Renal pelvis (tissue), 12 donors: ENCODE measurements at places on chromosomes 5 and 9. TPM values are rescaled to one million over a fixed set of nuclear protein-coding genes. Genes with fewer than 3 reads are reported as not detected.
A peak's percentile ranks its signal among the peaks of the same experiment; 100 is the strongest.

TLX3 gene
- polyA plus RNA-seq: not detected

TLR4 gene
- 8.7 TPM for polyA plus RNA-seq

UBLCP1 gene
- 40.5 TPM for polyA plus RNA-seq

DIRAS2 gene
- 4.7 TPM for polyA plus RNA-seq

ACTBL2 gene
- not detected for polyA plus RNA-seq

ANXA2R gene
- 1.6 TPM for polyA plus RNA-seq

ACO1 gene
- polyA plus RNA-seq: 51.1 TPM

SLC35D2 gene
- polyA plus RNA-seq: 34.3 TPM

FOXD4L4 gene
- 0.34 TPM for polyA plus RNA-seq

ZCCHC7 gene
- 20.4 TPM for polyA plus RNA-seq

PHYHD1 gene
- 69.0 TPM for polyA plus RNA-seq

DNA sequence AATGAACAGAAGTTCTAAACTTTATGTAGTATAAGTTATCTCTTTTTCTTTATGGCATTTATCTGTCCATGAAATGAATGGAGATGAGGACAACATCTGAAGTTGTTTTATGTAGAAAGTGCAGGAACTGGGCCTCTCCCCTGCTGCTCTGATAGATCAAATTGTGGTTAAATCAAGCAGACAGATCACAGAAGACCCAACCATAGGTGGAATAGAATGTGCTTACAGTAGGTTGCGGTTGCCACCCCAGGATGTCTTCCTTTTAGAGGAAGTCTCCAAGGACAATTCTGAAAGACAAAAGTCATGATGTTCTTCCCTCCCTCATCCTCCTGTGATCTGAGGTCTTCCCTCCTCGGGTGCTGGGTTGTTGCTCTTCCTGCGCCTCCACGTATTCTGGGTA, 12.9 kb downstream of the RASGRF2 start:
- DNase-seq: no peak

DNA sequence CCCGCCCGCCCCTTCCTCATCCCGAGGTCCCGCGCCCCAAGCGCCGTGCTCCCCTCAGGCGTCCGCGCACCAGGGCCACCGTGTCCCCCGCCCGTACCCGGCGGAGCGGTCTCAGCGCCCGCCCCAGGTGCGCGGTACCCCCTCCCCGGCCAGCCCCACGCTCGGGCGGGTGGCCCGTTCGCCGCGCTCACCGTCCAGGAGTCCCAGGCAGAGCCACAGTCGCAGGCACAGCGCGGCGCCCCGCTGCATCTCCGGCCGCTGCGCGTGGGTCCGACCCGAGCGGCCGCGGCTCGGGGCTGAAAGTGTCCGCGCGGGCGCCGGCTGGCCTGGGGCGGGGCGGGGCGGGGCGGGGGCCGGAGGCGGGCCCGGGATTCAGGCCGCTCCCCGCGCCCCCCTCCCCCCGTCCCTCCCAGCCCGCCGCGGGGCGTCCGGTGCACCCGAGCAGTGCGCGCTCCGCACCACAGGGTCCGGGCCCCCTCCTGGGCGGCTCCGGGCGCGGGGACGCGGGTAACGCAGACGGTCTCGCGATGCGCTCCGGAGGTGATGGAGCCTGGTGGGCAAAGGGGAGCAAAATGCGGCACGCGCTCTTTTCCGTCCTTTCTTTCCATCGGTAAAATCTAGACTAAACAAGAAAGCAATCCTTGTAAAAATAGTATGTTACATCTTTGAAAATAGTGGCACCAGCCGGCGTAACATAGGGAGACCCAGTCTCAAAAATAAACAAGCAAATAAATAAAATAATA, at the start of gene FLT4:
Gene FLT4, minus strand, starts transcription at position 304 of the 743 bp plus-strand sequence. Its CDS starts 55 bp downstream, at position 249.
- no peak for DNase-seq

DNA sequence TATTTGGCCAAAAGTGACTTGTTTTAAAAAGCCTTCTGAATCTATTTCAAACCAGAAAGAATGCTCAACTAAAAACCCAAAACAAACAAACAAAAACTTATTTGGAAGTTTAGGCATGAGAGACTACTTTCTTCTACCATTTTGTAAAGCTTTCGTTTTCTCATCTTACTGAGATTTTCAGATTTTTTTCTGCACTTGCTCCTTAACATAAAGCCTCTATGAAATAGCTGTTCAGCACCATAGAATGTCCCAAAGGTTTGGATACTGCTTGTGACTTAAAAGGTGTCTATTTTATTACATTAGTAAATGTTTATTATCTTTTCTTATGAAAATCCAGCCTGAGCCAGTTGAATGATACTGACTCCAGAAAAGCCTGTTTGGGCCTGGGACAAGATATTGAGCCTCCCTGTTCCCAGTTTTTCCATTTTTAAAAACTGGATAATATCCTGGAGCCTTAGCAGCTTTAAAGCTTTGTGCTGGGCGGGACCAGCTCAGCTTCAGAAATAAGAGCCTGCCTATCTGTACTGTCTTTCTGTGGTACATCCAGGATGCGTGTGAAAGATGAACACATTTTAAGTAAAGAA, 292.6 kb downstream of the ZSWIM6 start:
- no peak for DNase-seq

DNA sequence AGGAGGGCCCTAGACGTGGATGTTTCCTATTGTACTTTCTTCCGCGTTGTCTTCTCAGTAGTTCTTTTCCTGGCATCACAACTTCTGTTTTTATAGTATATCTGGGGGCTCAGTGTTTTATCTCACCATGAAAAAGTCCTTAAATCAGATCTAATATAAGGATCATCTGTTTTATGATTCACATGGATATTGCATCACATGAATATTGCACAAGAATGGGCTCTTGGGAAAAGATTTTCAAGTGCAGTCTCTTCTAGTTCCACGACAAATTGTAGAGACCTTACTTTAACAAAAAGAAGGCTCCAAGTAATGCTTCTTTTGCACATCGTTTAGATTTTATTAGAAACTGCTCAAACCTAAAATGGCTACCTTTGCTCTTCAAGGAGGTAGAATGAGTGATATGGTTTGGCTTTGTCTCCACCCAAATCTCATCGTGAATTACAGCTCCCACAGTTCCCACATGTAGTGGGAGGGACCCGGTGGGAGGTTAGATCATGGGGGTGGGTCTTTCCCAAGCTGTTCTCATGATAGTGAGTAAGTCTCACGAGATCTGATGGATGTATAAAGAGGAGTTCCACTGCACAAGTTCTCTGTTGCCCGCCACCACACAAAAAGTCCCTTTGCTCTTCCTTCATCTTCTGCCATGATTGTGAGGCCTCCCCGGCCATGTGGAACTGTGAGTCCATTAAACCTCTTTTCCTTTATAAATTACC, 53.7 kb upstream of the FAM120A start:
- no peak for DNase-seq

- no peak for DNase-seq
Measured at GRCh38 chr5:74418709-74419108, 221.8 kb downstream of the ENC1 start.

GRCh38 chr5:160635046-160635445, 213.4 kb downstream of the PTTG1 start:
- DNase-seq: no peak

DNA sequence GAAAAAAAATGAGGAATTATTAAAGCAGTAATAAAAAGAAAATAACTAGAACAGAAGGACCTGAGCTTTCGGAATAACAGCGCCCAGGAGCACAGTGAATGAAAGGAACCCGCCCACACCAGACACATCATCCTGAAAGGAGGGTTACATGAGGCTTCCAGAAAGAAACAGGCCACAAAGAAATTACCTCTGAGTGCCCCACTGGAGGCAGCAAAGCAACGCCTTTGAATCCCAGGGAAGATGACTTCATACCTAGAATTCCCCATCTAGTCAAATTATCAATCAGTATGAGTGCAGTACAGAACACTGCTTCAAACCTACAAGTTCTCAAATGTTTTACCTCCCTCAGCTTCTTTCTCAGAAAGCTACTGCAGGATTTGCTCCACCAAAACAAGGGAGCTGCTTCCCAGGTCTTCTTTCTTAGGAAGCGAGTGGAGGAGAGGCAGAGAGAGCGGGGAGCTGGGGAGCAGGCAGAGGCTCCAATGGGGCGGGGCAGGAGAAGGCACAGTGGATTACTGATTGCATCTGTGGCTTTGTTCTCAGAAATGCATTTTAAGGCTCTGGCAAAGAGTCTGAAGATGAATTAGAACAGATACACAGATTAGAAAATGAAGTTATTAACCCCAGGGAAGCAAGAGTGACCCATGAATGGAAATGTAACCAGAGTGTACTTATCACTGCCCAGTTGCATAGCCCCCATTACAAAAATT, 87.1 kb downstream of the SEMA4D start:
- no peak for DNase-seq

DNA sequence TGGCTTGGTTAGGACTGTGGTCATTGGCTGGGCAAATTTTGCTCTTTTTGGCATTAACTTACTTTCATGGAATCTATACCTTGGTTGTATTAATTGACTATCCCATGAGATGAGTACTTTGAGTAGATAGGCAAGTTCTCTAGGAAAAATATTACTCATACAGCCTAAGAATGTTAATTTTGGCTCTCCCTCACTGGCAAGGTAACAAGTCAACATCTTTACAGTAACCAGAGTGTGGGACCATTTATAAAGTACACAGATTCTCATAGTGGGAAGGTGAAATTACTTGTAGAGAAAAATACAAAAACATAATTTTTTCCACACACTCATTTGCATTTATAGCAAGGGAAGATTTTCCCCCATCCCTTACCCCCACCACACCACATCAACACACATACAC, 154.6 kb upstream of the ZNF608 start:
- no peak for DNase-seq

DNA sequence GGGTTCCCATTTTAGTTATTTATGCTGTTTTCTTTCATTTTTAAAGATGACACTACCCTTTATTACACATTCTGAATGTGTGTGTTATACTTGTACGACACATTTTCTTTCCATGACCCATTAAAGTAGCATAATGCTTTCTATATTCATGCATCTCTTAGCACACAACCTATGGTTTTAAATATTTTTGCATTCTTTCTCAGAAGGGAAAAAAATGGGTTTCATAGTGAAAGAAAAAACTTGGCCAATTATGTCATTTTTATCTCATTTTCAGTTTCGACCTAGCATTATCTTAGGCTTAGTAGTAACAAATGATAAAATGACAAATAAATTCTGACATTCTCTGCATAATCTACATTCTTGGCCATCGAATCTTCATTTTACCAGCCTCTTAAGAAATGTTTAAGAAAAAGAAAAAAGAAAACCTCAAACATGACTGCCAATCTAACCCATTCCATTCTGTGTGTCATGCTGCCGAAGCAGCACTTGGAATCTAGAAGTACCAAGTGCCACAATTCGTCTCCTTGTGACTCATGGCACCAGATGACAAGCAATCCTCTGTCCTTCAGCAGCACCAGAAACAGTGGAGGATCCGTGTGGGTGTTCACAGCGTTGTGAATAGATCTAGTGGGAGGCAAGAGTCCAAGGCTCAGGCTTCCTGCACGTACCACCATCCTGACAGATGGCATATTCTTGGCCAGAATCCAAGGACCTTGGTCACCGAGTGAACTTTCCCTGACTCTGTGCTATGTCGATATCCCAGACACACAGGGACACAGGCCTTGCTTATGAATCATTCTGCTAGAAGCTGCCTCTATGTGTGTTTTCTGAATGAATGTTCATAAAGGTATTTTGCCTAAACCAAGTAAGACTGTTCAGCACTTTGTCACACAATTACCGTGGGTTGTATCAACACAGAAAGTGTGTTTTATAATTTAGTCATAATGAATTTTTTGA, 502.7 kb downstream of the NR2F1-AS1 start:
- DNase-seq: no peak

DNA sequence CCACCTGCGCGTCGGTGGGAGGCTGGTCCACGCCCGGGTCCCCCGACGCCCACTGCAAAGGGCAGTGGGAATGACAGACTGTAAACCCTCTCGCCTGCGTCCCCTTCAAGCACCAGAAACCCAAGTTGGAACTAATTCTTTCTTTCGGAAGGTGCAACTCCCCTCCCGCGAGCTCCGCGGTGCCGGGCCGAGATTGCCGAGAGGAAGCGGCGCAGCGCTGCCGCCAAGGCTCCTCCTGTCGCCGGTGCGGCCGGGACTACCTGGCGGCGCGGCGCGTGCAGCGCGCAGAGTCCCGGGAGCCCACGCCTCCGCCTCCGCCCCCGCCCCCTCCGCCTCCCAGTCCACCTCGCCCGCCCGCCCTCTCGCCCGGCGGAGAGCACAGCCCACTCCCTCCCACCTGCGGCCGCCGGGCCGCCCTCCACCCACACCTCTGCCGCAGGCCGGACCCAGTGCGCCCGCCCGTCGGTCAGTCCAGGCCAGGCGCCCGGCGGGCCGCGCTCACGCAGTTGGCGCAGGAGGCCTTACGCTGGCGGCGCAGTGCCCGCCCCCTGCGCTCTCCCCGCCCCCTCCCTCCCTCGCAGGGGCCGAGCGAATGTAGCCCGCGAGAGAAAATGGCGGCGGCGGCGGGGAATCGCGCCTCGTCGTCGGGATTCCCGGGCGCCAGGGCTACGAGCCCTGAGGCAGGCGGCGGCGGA, at the start of gene MAP3K1:
Gene MAP3K1, plus strand, starts transcription at position 587 of the 695 bp plus-strand sequence. Its CDS starts 25 bp downstream, at position 612.
- peak; percentile 84 for DNase-seq

DNA sequence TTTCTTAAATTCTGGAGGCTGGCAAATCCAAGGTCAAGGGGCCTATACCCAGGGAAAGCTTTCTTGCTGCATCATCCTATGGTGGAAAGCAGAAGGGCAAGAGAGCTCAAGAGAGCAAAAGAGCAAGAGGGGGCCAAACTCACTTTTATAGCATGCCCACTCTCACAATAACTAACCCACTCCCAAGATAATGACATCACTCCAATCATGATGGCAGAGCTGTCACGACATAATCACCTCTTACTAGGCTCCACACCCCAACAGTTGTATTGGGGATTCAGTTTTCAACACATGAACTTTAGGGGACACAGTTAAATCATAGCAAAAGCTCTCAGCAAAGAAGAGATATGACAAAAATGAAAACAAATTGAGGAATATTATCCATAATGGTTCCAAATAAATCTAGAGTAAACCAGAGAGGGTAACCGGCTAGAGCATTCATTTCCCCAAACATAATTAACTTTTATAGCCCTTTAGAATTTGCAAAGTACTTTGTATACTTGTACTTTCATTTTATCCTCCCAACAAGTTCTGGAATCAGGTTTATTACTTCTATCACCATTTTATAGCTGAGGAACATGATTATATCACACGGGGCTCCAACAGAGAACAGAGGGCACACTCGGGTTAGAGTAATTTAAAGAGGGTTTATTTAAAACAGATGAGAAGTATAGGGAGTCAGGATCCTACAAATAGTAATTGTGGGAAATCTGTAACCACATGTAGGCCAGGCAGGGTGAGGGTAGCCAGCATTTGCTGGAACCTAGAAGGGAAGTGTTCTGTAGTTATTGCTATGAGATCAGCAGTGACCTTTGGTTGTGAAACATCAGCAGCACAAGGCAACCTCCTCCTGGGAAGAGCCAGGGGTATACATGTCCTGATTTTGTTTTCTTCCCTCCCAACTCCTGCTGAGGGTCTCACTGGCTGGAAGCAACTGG, 7.2 kb upstream of the TARS1 start:
- no peak for DNase-seq

DNA sequence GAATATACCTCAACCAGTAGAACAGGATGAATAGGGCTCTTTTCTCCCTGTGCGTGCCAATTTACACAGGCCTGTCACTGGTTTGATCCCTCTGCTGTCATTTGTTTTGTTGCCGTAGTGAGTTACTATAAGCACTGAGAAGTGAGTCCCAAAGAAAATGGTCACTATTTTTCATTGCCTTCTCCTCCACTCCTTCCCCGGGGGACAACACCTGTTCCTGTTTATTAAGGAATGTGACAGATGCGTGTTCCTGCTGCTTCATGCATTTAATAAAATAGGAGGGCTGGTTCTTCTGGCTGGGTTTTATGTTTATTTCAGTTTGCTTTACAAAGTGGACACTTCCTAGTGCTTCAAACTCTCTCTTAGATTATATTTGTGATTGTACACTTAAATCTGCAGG, 6.4 kb downstream of the THBS4 start:
- no peak for DNase-seq

- no peak for DNase-seq
Measured at GRCh38 chr5:123088031-123088805, 823 bp upstream of the PRDM6 start.

GRCh38 chr5:148913493-148913892, 87.1 kb downstream of the ADRB2 start:
- DNase-seq: no peak
